ENCODE measurements at places on chromosomes 7 and 10.
A peak's percentile ranks its signal among the peaks of the same experiment; 100 is the strongest.

GRCh38 chr7:191105-191980 is 1.0 kb upstream of the FAM20C start:
- DNase-seq: peak; percentile 59

GRCh38 chr10:2813286-2813685 is 254.1 kb upstream of the PFKP start:
- no peak for DNase-seq

GRCh38 chr7:158824028-158824427 is 5.3 kb downstream of the ESYT2 start:
- DNase-seq: no peak

GRCh38 chr7:112069879-112070321 is 136.3 kb downstream of the DOCK4 start:
- DNase-seq: no peak

DNA sequence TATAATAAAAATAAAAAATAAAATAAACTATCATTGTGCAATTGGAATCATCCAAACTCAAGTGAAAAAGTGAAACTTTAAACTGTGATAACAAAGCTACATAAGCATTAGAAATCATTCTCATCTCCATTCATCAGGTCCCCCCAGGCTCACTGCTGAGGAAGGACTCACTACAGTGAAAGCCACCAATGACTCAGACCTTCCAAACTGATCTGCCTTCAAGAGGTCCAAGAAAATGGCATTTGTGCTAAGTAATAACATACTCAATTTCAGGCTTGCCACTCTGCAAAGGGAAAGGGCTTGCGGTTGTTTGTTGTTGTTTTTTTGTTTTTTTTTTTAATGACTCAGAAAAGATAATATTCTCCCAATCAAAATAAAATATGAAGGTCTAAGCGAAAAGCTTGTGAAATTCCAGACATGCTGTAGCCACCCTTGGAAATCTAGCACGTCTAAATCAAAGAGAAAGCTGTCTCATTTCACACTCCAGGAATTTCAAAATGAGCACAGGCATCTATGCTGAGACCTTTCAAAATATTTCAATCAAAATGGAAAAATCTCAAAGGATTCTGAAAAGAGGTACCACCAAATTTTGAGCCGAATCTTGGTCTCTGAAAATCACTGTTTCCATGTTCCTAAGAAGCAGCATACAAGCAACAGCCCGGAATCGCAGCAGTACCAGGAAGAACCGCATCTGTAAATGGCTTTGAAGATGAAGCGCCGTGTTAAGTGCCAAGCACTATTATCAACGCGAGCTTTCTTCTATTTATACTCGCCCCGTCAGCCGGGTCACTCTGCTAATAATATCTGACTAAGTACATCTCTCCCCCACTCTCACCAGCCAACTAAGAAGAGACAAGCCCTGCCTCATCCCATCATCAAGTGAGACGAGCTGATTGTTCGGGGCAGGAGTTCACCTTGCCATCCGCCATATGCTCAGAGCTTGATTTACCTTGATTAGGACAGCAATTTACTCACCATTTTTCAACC is 13.5 kb downstream of the SFMBT2 start:
- no peak for DNase-seq

GRCh38 chr7:103524042-103524907 is 78.3 kb upstream of the SLC26A5 start:
- DNase-seq: no peak

DNA sequence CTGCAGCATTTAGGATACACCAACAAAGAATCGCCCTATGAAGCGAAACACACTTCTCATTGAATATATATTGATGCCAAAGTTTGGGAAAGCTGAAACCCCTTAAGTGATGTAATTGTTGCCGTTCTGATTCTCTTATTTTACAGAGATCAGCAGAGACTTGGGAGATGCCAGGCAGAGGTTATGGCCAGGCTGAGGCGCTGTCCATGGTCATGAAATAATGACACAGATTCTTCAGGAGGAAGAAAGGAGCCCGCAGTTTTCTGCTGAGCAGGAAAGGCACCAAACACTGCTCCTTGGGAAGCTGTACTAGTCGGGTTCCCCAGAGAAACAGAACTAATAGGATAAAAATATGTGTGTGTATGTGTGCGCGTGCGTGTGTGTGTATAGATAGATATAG is 566.0 kb downstream of the CALN1 start:
- no peak for DNase-seq

GRCh38 chr10:128915630-128916029 is 551.4 kb upstream of the MGMT start:
- no peak for DNase-seq

DNA sequence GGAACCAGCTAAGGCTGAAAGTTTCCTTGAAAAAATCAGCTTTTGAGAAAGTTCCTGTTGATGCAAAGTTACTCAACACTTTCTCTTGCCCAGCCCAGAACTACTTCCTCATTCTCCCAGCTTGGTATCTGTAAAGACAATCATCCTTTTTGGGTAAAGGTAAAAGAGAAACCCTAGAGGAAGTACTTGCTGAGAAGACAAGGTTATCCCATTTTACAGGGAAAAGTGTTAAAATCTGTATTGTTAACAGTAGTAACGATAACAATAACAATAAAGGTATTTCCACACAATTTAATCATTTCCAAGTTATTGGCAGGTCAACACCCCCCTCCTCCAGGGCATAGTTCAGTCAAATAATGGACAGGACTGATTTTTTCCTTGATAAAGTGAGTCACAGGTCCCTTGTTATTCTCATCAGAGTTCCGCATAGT is 2.4 kb downstream of the ALOX5 start:
- DNase-seq: no peak
